ENCODE measurements at places on chromosomes 16 and 17.

GRCh38 chr16:23146877-23147601 lies 2.2 kb downstream of the USP31 start:
- DNase-seq = no peak

- DNase-seq = no peak
These were observed 22.1 kb upstream of the GNA13 start for GRCh38 chr17:65078441-65079160.

DNA sequence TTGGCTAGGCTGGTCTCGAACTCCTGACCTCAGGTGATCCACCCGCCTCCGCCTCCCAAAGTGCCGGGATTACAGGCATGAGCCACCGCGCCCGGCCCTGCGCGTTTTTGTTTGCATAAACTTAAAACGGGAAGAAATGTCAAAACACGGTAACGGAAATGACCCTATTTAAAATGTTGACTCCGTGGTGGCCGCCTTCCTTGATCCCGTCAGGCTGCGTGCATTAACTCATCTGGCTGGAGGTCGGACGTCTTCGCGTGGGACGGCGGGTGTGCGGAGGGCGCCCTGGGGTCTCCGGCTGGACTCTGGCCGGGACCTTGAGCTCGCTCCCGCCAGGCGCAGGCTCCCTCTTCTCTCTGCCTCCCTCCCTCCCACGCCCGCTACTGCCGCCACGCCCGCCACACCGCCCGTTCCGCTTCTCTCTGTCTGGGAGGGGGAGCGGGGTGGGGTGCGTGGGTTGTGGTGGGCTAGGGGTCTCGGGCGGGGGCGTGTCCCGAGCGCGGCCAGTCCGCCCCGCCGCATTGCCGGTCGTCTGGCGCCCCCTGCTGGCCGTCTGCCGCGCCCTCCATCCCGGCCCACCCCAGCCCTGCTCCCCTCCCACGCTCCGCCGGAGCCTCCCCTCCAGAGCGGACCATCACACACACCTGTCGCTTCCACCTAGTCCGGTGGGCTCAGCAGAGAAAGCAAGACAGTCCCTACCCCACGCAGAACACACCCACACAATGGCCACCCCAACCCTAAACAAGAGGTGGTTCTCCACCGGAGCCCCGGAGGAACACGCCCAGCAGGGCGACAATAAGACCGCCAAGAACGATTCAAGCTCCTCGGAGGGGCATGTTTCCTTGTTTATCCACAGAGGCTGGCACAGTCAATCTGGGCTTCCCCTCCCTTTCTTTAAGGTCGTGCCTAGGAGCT lies 1.2 kb upstream of the CCDC42 start:
- DNase-seq = peak; percentile 79

- no peak for DNase-seq
These were observed 396.4 kb upstream of the CCL2 start for GRCh38 chr17:33858682-33859081.

DNA sequence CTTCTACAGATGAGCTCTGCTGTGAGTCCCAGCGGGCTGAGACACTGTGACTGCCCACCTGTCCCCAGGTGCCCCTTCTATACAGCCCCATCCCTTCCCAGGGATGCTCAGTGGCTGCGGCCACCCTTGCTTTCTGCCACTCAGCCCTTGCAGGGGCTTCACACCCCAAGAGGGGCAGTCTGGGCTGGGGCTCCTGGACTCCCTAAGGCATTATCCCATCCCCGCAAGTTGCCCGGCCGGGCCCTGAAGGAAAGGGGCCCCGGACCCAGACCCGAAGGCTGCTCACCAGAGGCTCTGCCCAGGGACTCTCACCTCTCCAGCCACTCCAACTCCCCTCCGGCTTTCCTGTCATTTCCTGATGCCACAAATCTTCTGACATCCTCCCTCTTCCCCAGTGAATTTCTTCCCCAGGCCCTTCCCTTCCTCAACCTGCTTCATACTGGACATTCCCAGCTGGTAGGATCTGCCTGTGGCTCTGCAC lies 88.5 kb upstream of the TOB1 start:
- no peak for DNase-seq

DNA sequence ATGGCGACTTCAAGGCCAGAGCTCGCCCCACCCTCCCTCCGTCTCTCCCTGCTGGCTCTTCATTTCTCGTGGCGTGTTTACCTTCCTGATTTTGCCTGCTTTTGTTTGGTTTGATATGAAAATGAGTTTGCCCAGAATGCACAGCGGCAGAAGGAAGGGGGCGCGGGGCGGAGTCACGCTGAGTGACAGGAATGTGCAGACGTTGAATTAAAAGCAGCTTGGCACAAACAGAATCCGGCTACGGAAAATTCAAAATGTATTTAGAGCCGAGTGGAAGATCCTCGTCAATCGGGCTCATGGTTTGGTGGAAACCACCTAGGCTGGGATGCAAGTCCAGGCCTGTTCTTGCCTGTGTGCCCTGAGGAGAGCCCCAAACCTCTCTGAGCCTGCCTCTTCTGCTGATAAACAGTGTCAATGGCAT lies 102.7 kb downstream of the SDK2 start:
- no peak for DNase-seq

- DNase-seq = peak; percentile 74
These were observed 20.1 kb upstream of the TAOK1 start for GRCh38 chr17:29369831-29370735.

DNA sequence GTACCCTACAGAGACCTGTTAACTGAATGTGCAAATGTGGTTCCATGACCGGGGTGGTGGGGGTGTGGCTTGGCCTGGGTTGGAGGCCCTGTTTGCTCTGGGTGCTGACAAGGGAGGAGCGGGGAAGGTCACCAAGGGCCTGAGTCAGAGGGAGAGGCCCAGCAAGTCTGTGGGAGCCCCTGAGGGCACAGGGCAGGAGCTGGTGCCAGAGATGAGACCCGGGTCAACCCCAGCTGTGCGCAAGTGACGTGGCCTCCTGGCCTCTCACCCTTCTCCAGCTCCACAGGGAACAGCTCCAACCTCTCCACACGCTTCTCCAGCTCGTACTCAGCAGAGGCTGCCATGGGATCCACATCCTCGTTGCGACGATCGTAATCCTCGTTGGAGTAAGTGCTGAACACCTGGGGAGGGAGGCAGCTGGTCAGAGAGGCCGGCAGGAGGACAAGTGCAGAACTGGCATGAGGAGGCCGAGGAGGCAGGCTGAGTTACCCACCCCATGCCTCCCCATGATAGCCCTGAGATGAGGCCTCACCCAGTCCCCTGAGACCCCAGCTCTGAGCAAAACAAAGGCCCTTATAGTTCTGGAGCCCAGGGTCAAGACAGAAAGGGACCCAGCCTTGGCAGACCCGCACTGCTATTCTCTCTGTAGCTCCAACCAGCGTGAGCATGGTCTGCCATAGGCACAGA lies 5.5 kb downstream of the PPP1R9B start:
- no peak for DNase-seq

DNA sequence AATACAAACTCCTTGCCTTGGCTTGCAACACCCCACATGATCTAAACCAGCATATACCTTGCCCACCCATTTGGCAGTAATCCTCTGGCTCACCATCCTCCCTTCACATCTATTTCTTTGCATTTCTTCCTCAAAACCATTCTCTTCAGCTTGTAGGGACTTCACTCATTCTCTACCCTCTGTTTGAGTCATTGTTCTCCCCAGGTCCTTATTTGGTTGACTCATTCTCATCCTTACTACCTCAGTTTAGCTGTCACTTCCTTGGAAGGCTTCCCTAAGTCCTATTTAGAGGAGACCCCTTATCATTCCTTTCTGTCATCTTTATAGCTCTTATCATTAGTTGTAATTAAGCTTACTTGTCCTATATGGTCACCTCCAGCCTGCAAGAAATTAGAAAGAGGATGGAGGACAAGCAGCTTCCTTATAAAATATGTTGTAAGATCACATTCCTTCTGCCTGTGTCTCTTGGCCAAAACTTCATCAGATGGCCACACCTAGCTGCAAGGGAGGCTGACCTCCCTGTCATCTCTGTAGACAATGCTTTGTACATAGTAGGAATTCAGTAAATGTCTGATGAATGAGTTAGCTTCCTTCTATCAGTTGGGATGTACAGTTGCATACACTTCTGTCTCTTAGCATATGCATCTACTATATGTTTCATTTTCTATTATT lies 1.7 kb downstream of the TTC19 start:
- no peak for DNase-seq

DNA sequence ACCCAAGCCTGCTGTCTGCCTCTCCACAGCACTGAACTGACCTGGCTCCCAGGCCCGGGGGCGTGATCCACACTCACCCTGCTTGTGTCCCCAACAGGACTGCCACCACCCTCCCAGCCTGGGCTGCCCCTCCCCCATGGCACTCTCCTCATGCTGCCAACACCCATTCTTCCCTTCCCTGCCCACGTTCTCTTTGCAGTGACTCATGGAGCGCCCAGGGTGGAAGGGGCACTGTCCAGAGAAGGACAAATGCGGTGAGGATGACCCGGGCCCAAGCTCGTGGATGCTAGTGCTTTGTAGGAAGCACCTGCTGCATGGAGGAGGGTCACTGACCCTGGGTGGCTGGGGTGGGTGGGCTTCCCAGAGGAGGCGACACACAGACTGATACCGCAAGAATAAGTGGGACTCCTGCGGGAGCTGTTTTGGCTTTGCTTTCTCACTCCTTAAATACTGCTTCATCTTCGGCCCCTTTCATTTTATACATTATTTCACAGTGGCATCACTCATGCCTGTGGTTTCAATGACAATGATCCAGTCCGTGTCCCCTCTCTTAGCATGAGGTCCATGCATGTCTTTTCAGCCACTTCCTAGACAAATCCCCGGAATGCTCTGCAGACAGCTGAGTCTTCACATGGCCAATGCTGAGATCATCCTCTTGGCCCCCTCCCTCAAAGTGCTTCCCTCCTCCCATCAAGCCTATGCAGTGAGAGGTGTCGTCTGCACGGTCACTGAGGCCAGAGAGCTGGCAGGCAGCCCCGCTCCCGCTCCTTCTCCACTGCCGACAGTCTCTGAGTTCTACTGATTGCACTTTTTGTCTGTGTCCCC lies 17.6 kb downstream of the CDK5R1 start:
- no peak for DNase-seq
